ENCODE measurements at places on chromosomes 12 and 14.

- no peak for DNase-seq
These were observed 460.3 kb downstream of the EGLN3 start for GRCh38 chr14:33490555-33490954.

- no peak for DNase-seq
These were observed 863.3 kb downstream of the BCL11B start for GRCh38 chr14:98408713-98409112.

DNA sequence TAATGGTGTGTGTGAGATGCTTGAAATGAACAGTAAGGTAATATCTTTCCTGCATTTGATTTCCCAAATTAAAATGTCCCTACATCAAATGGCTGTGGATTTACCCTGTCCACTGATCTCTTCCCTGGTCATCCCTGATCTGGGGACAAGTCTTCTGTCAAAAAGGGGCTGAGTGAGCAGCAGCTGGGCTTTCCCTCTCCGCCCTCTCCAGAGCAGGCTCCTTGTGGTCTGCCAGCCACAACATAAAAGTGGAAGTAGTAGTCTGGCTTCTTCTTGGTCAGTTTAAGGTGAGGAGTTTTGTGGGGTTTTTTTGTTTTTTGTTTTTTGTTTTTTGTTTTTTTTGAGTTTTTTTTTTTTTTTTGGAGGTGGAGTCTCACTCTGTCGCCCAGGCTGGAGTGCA lies 25.2 kb upstream of the PLXNC1 start:
- no peak for DNase-seq

- no peak for DNase-seq
These were observed 3.1 kb downstream of the NFYB start for GRCh38 chr12:104134882-104135281.

GRCh38 chr12:121632069-121632970 lies 6.0 kb downstream of the ORAI1 start:
- DNase-seq: no peak

GRCh38 chr12:32089156-32089555 lies 17.5 kb upstream of the BICD1 start:
- no peak for DNase-seq

Measured in osteocyte (in vitro differentiated cells).